ENCODE measurements at places on chromosomes 4 and X.

- no peak for DNase-seq
These were observed 817 bp upstream of the WDR19 start for GRCh38 chr4:39181520-39181904.

- DNase-seq = no peak
These were observed 583.9 kb downstream of the NLGN4X start for GRCh38 chrX:5644776-5645175.

DNA sequence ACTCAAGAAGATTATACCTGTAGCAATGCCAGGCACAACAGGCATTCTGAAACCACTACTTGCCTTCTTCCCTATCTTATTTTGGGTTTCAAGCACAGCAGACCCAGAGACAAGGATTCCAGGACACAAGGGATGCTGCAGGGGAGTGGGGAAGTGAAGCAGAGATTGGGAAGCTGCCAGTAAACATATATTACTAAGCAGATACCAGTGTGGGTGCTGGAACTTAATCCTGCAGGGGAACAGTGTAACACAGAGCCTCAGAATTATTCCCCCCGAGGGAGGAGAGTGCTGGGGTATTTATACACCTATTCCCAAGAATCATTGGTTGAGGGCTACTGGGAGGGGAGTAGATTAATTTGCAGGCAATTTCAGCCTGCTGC is 33.3 kb upstream of the MAML3 start:
- DNase-seq = no peak

DNA sequence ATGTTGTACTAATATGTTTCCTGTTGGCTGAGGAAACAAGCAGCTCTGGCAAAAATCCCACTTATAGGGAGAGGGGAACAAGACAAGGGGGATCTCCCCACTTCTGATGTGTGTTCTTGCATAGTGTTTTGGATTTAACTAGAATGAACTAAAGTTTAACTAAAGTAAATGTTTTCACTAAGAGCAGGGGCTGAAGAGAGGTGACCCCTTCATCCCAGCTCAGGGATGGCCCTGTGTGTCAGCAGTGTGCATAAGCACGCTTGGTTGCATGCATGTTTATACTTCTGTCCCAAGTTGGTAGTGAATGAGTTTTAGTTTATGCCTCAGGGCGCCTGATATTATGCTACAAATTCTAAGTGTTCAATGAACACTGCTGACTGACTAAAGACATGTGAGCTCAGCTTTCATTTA is 169.4 kb downstream of the MGST2 start:
- no peak for DNase-seq

GRCh38 chr4:139530833-139531427 is 25.1 kb downstream of the SETD7 start:
- DNase-seq = peak; percentile 29

DNA sequence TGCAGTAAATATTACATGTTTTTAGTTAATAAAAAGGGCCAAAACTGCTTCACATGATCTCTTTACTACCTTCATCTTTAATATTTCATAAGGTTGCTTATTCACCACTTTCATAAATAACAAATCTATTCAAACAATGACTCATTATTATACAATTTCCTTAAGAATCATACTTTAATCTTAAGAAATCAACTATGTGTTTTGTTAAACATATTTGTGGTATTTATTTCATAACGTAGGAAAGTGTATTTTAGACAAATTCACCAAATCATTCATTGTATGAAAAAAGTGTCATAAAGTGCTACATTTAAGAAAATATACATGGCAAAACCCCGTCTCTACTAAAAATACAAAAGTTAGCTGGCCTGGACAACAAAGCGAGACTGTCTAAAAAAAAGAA is 150.5 kb upstream of the RXFP1 start:
- DNase-seq = no peak

- no peak for DNase-seq
These were observed 88.3 kb upstream of the MSX1 start for GRCh38 chr4:4771160-4771559.

- DNase-seq = peak; percentile 33
These were observed 114.5 kb downstream of the ADRA2C start for GRCh38 chr4:3880615-3881120.

- no peak for DNase-seq
These were observed 1125.5 kb downstream of the FAT4 start for GRCh38 chr4:126440297-126440696.

DNA sequence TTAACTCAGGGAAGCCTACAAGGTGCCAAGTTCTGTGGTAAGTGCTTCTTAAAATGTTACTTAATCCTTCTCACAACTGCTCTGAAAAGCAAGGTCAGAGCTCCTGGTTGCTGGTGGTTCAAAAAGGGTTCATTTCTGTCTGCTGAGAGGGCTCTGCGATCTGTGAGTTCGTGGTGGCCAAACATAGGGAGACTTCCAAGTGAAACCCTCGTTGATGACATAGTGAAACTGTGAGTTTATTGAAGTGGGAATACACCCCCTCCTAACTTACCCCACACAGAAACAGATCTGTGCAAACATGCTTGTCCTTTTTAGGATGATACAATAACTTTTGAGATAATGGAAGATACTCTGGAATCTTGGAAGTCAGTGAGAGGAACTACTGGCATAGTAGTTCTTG is 164.8 kb upstream of the PGRMC2 start:
- DNase-seq = no peak

DNA sequence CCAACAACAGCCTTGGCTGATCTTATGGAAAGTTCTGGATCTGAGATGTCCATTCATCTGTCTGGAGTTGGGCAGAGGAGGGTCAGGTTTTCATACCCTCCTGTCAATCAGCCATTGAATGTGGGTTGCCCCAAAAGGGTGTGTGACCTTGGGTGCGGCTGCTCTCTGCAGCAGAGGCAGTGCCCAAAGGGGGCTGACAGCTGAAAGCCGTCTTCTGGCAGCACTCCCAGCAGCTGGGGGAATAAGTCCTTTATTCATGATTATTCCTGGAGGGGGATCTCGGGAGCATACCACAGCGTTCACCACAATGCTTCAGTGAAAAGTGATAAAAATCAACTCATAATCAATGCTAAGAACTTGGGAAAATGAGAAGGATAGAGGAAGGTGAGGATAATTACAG is 54.7 kb downstream of the OTC start:
- DNase-seq = no peak

DNA sequence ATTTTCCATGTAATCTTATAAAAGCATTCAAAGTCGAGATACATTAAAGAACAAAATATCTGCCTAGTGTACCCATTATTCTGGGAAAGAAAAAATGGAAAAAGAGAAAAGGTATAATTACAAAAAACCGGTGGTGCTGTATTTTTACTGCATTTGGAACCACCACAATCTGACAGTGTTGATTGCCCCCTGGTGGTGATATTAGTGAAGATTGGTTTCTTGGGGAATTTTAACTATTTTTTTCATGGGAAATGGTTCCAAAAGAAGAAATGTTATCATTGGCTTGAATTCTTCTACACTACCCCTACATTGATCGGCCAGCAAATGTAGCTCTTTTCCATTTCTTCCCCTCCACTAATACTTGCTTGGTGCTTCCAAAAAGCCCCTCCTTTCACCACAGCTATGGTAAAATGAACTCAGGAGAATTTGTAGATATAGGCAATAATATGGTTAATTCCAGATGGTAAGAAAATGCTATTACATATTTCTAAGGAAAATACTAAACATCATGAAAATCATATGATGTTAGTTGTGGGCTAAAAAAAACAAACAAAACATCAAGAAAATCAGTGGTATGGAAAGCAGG is 50.0 kb downstream of the COX18 start:
- peak; percentile 50 for DNase-seq

GRCh38 chr4:186829097-186829496 is 105.4 kb upstream of the FAT1 start:
- no peak for DNase-seq

GRCh38 chr4:168451331-168451730 is 29.0 kb downstream of the DDX60L start:
- no peak for DNase-seq

- no peak for DNase-seq
These were observed 96.5 kb upstream of the MAP3K15 start for GRCh38 chrX:19611636-19612376.

DNA sequence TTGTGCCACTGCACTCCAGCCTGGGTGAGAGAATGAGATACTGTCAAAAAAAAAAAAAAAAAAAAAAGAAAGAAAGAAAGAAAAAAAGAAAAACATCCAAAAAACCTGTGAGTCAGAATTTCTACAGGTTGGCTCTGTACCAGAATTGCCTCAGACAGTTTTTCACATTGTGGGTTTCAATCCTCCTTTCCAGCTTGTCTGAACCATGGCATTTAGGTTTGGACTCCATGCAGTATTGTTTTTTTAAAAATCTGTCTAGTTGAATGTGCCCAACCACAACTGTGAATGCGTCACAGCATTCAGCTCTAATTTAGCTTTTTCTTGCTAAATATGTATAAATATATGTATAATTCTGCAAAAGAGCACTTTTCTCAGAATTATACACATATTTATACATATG is 31.4 kb upstream of the ARSH start:
- no peak for DNase-seq

DNA sequence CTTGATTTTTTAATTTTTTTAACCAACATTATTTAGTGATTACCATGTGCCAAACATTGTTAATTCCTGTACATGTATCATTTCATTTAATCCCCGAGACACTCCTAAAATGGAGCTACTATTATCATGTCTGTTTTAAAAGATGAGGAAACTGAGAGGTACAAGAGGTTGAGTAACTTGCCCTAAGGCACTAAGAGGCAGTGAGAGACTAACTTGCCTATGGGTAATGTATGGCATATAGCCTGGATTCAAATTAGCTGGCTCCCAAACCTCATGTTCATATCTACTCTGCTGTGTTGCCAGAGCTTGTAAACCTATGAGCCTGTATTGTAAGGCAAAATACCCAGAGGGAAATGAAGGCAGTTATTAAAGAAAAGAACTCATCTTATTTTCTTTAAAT is 443.6 kb downstream of the IL15 start:
- no peak for DNase-seq

- DNase-seq = no peak
These were observed 4.2 kb downstream of the CNGA2 start for GRCh38 chrX:151738751-151739150.

- no peak for DNase-seq
These were observed 9.1 kb downstream of the RPGR start for GRCh38 chrX:38318196-38318595.

DNA sequence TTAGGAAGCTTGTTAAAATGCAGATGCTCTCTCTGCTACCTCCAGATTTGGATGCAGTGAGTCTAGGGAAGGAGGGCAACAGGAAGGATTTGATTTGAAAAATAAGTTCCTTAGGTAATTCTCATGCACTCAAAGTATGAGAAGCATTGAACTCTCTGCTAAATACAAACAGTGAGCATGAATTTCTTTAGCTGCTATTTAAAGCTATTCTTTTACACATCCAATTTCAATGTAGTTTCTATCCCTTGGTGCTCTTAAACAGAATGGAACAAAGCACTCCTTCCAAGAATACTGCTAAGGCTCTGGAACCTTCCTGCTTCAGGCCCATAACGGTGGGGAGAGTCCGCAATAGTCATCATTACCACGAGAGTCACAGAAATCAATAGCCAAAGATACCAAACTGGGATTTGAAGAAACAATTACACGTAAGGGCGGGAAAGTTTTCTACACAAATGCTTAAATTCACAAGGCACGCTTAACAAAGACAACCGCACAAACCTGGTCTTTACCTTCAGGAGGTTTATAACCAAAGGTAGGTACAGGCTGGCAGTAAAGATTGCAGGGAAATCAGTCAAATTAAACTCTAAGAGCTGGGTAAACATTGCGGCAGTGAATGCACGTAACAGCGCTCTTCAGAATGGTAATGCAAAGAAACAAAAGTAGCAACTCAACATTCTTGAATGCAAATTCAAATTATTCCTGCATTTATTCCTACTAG is 123.2 kb upstream of the NAP1L5 start:
- DNase-seq = no peak

DNA sequence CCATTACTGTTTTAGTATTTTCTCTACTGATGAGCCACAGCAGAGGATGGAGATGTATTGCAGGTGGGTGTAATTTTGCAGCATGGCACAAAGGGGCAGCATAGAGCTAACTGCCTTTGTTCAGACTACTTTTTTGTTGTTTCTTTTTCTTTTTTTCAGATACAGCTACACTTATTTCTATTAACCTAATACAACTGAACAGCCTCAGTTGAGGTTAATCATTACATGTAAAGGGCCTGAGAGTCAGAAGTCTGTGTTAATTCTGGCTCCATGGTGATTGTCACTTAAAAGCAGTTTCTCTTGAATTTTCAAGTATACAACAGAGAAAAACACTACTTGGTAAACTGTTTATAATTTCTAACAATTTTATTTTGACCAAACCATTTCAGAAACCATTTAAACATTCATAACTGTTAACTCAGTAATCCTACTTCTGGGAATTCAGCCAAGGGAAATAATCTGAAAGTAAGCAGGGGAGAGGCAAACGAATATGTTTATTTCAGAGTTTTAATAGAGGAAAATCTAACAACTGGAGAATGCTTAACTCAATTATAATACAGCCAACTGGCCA is 13.9 kb upstream of the PPEF2 start:
- DNase-seq = peak; percentile 13

DNA sequence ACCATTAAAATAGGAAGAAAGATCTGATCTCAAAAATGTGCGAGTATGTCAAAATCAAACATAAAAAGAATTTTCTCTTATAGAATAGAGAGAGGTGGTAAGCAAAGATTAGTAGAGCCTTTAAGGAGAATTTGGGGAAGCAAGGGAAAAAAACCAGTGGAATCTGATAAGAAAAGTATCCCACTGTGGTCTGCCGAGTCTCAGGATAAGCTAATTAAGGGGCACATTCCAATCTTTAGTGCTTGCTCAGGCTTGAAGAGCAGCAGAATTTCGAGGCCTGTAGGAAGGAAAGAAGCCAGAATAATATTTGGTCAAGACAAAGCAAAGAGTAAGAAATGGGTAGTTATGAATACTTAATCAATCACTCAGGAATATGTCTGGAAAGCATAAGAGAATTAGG is 13.0 kb downstream of the STATH start:
- no peak for DNase-seq

- no peak for DNase-seq
These were observed 572.0 kb downstream of the INPP4B start for GRCh38 chr4:142274137-142274536.

DNA sequence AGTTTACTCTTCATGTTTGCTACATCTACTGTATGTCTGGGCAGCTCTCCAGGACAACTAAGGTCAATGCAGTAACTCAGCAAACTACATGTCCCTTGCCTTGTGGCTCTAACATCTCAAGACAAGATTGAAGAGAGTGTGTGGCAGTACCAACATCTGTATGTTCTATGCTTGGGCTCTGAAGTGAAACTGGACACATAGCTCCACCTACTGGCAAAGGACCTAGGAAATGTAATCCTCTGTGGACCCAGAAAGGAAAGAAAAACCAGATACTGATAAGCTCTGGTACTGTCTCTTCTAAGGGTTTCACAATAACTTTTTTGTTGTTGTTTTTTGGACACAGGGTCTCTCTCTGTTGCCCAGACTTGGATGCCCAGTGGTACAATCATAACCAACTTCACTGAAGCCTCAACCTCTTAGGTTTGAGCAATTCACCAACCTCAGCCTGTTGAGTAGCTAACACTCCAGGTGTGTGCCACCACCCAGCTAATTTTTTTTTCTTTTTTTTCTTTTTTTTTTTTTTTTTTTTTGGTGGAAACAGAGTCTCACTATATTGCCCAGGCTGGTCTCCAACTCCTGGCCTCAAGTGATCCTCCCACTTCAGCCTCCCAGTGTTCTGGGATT is 64.1 kb downstream of the QDPR start:
- peak; percentile 53 for DNase-seq

GRCh38 chr4:96675416-96675815 is 835.5 kb downstream of the PDHA2 start:
- DNase-seq = no peak
